Activated effector memory CD4-positive, alpha-beta T cell treated with anti-CD3 and anti-CD28 coated beads, Interleukin-2, amount 50 U/mL, for 16 hours (primary cell): ENCODE measurements at places on chromosomes 3 and 15.

- no peak for DNase-seq
Measured at GRCh38 chr3:42434777-42435380, 24.5 kb upstream of the LYZL4 start.

DNA sequence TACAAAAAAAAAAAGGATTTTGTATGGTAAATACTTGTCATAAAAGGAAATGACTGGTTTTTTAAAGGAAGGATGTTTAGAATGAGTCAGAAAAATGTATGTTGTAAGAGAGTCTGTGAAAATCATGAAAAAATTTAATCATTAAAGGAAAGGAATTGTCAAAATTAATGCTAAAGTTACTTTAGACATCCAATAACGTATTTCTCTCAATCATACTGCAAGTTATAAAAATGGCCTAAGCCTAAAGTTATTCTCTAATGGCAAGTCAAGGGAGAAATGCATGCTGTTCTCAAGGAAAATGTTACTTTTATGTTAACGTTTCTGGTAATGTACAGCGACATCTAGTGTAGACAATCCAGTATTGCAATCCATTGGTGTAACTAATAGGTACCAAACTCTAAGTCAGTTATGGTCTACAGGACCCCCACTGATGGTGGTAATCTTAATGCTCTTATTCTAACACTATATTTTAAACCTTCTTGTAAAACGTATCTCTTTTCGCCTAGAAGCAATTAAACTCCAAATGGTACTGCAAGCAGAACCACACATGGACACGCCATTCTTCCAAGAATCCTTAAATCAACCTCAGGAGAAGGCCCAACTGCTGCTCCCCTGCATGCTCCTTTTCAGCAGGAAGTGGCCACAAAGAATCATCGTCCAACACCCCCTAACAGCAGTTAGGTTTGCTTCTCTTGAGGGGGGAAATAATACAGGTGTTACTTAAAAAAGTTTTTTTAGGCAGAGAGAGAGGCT, 35.2 kb downstream of the NCEH1 start:
- no peak for DNase-seq

DNA sequence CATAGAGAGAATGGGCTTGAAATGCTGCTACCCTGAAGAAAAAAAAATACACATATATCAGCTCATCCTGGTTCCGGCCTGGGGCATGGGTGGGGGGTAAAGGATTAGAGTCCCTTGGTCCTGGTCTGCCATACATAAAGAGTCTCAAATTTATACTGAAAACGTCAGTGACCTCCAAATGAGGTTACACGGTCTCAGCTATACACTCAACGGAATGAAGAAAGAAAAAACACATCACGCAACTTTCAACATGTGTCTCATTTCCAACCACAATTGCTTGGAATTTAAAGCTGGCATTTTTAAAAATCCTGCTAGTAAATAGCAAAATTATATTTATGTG, 612.8 kb downstream of the MCTP2 start:
- DNase-seq, result no peak

DNA sequence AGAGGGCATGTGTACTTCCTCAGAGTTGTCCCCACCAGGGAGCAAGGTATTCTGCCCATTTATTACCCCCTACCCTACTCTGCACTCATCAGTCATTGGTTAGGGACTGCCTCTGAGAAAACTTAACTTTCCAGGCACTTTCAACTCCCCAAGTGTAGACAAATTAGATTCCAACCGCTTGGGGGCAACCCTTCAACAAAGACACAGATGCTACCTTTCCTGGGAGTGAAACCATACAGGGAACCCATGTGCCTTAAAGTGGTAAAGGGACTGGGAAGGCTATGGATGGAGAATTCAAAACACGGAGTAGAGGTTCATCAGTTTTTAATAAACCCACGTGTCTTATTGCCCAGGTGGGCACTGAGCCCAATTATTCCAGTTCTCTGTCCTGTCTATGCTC, 19.4 kb upstream of the UBE2E2 start:
- DNase-seq, result no peak

- no peak for DNase-seq
Measured at GRCh38 chr15:70708839-70709238, 54.5 kb downstream of the UACA start.

GRCh38 chr3:58664611-58665010, 2.0 kb downstream of the FAM3D start:
- DNase-seq, result no peak

- DNase-seq, result no peak
Measured at GRCh38 chr15:72866182-72866581, 82.6 kb upstream of the ADPGK start.
